ENCODE measurements at places on chromosomes 12 and 14.

- DNase-seq, result peak; percentile 3
These were observed 234.2 kb upstream of the ARHGAP5 start for GRCh38 chr14:31842899-31843298.

DNA sequence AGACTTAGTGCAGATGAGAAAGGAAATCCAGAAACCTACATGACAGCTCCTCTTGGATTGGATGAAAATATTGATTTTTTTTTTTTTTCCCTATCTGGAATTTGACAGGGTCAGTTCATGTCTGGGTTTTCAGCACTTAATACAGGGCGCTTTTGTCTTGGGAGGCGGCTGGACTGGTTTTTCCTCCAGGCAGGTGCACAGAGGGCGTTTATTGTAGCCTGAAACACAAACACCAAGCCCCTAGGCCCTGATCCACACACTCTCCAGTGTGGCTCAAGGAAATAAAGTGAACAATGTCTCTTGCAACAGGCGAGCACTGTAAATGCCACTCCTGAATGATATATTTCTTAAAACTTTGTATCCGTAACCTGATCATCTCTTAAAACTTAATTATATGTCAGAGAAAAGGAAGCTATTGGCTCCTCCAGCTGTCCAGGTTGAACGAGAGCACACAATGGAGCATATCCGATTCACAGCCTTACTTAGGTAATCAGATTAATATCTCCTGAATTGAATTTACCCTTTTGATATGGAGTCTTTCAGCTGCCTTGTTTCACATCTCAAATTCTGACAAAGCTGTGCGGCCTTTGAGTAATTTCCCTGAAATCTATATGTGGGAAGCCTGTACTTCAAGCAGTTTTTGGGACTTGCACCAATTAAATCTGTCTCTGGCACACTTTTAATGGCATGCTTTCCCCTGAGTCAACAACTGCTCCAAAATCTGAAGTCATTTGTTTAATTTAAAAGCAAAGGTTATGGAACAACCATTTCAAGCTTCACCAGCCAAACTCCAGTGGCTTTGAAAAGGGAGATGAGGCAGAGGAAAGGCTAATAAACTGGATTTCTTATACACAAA, 485.7 kb downstream of the ZFP36L1 start:
- DNase-seq, result no peak

GRCh38 chr14:55977392-55978150, 140.6 kb upstream of the PELI2 start:
- DNase-seq, result no peak

GRCh38 chr12:52390739-52391617, 5.5 kb upstream of the KRT84 start:
- peak; percentile 23 for DNase-seq

GRCh38 chr12:57983146-57983857, 41.9 kb downstream of the ATP23 start:
- DNase-seq, result peak; percentile 42

DNA sequence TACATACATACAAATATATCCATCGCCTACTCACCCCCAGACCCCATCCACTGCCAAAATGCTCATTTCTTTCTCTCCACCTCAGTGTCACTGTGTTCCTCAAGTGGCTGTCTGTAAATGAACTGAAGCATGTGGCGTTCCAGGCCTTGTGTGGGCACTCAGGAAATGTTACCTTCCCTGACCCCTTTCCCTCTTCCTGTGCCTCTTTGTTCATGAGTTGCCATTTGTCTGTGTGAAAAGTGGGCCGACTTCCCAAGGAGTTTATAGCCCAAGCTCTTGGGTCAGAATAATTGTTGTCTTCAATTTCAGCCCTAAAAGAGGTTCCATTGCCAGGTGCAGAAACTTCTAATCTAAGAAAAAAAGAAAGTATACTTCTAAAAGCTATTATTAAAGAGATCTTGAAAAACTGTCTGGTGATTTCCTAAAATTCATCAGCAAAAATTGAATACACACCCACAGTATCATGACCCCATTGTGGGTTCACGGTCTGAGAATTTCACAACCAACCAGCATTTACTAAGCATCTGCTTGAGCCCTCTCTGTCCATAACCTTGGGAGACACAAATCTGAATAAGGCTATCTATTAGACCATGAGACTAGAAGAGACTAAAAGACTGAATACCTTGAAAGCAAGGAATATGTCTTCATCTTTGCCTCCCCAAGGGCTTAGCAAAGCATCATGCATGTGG, 201.4 kb upstream of the EEA1 start:
- no peak for DNase-seq

DNA sequence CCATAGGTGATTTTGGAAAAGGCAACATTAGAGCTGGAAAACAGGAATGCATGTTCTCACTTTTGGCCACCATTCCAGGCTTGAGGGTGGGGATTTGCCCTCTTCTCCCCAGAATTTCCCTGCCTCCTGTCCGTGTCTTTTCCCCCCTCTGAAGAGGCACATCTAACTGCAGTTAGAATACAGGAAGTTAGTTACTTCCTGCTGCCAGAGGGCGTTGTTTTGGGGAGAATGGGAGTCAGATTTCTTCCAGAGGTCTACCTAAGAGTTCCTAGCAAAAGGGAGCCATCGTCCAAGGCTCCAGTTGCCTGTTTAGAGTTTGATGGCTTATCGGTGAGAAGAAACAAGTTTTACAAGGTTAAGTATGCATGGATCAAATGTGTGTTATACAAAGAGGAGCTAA, 112.8 kb upstream of the IGF1 start:
- no peak for DNase-seq

DNA sequence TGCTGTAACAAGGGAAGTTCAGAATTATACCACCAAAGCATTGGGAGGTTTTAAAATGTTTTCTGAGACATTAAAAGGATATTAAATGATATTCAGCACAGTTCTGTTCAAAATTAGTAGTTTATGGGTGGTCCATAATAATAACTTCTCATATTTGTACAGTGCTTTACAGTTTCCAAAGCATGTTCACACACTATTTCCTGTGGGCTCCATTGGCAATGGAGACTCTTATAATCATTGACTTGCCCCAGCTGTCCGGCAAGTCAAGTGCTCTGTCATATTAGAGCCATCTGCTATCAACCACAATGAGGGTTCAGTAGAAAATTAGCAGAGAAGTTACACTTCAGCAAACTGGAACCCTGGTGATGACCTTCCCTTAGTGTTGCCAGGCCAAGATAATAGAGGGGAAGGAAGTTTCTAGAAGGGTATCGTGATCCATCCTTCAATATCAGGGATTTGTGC, 526.6 kb upstream of the CCDC196 start:
- no peak for DNase-seq

DNA sequence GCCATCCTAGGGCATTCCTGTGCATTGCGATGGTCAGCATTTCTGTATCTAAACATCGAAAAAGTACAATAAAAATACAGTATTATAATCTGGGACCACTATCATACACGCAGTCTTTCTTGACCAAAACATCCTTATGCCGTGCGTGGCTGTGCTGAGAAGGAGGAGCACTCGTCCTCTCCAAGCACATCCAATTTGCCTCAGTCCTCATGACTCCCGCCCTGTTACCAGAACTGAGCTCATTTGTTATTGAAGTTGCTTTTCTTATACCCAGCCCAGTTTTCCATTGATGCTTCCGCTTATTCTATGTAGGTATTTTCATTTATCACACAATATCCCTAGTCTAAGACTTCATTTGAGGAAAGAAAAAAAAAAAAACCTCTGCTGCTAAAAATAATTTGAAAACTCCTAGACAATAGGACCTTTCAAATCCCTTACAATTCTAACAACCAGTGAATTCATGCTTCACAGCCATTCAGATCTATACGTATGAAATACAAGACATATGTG, 236.9 kb upstream of the PLEKHG7 start:
- no peak for DNase-seq

DNA sequence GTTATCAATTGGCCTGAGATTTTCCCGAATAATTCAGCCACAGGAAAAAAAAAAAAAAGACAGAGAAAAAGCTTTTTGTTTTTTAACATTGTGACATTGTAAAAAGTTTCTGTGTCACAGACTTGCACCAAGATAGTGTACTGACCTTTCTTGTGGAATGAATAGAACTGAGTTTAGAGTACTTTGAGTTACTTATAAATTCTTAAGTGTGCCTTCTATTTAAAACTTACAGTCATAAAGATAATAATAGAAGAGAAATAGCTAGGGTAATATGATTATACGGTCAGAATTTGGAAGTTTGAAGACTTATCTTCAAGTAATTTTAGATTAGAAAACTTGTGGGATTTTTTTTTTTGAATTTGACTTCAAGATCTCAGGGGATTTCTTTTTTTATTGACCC, 88.8 kb downstream of the FGD4 start:
- peak; percentile 38 for DNase-seq

DNA sequence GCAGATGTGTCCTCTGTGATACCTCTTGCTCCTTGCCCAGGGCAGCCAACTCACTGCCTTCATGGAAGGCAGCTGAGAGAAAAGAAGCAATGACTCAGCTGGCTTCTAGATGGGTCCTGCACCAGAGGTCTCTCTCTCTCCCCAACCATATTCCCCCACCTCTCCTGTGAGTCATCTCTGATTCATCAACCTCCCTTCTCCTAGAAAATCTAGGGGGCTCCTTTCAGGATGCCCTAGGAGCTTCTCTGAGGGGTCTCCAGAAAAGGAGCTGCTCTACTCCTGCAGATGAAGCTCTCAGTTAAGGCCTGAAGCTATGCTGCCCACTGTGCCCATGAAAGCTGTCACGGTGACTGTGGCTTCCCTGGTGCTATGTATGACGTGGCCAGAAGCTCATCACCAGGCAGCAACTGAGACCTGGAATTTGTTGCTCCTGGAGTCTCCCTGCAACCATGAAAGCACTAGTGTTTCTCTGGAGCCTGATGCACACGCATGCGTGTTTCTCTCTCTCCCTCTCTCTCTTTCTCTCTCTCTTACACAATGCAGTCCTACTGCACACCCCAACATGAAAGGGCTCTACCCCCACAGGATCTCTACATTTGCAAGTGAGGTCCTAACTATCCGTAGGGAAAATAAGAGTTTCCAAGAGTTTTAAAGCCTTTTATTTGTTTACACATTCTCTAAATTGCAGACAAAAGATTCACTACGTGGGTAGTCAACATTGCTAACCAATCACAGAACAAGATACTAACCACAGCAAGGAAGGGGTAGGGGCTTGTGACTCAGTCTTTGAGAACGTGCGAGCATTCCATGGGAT, 285.3 kb downstream of the DPF3 start:
- peak; percentile 24 for DNase-seq

DNA sequence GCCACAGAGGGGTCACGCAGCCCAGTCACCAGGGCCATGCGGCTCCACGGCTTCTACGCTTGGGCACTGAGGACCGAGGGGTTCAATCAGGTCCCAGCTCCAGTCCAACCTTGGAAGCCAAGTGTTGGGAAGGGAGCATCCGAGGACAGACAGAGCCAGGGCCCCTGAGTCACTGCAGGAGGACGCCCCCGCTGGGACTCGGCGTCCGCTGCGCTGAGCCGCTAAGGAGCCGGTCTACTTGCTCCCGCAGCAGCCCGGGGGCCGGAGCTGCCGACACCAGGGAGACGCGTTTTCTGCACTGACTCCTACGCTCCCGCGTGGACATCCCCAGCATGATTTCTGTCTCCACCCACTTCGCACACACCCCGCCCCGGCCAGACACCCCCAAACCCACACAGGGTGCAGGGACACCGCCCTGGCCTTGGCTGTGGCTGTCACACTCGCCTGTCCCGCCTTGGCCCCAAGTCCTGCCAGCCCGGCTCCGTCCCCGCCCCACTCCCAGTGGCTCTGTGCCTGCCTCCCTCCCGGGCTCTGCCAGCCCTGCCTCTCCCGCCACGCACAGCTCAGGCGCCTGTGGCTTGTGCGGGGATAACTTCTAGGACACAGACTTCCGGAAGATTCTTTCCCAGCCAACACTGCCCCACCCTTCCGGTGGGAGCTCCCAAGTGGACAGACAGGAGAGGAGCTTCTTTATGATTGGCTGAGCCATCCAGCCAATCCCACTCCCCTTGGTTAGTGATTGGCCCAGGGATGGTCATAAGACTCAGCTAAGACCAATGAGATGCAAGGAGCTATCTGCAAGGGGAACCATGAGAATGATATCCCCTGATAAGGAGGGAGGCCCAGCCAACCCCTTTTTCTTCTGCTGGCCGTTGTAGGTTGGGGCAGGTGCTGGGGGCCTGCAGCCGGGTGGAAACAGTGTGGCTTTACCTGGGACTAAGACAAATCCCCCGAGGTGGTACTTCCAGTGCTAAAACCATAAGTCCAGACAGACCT, 118.9 kb upstream of the SFSWAP start:
- no peak for DNase-seq

DNA sequence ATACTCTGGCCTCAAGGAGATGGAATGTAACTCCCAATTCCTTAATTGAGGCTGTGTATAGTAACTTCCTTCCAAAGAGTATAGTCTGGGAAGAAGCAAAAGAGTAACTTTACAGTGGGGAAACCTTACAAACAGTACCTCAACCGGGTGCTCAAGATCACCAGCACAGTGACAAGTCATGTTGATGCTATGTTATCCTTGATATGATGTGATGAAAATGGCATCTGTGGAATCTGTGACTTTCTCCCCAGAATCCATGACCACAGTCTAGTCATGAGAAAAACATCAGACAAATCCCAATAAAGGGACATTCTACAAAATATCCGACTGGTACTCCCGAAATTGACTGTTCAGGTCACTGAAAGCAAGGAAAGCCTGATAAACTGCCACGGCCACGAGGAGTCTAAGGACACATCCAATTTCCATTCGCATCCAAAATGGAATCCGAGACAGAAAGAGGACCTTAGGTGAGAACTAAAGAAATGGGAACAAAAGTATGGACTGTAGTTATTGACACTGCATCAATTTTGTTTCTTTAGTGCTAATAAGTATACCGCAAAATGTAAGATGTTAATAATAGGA, 97.3 kb upstream of the FRMD6 start:
- no peak for DNase-seq

- DNase-seq, result no peak
These were observed 3.5 kb upstream of the BCAT1 start for GRCh38 chr12:24952389-24952788.

- DNase-seq, result no peak
These were observed 167.4 kb upstream of the LRIG3 start for GRCh38 chr12:59087691-59088090.

GRCh38 chr12:110583137-110584059, at the start of gene PPTC7:
PPTC7 (minus strand) TSS chr12:110583318; CDS start chr12:110583031, 287 bp downstream.
- DNase-seq, result peak; percentile 99

- peak; percentile 75 for DNase-seq
These were observed 212.1 kb downstream of the GXYLT1 start for GRCh38 chr12:41932470-41932991.

DNA sequence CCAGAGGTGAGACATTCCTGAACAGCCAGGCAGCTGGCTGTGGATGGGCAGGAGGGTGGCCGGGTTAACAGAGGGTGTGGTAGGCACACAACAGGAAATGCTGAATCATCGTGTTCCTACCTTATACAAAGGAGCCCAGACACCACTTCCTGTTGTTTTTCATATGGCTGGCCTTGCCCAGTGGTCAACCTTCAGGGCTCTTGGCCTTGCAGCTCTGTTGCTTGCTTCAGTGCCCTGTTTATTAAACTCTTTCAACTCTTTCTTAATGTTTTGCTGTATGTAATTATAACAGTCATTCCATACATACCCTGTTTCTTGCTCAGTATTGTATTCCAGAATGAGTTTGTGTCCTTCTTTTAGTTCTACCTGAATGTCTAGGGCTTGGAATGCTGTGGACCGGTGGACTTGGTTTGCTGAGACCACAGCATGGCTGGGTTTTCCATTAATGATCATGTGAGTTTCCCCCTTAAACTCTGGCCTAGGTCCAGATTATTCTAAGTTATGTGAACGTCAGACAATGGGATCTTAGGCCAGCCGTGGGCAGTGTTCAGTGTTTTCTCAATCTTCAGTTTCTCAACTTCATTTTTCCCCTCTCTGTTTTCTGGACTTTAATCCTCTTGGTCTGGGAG, 11.9 kb downstream of the CFAP54 start:
- peak; percentile 51 for DNase-seq

All from suppressor macrophage treated with lipopolysaccharide for 1 hour (primary cell).